ENCODE measurements at places on chromosomes 3 and 15.

- no peak for DNase-seq
These were observed 12.9 kb upstream of the TPM1 start for GRCh38 chr15:63029676-63030075.

DNA sequence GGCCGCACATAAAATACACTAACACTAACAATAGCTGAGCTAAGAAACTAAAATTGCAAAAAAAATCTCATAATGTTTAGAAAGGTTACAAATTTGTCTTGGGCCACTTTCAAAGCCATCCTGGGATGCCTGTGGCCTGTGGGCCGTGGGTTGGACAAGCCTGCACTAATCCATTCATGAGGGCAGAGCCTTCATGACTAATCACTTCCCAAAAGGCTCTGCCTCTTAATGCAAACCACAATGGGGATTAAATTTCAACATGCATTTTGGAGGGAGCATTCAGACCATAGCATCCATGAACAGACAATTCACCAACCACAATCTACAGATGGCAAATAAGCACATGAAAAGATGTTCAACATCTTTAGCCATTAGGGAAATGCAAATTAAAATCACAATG lies 128.2 kb downstream of the SUCLG2 start:
- DNase-seq, result no peak

DNA sequence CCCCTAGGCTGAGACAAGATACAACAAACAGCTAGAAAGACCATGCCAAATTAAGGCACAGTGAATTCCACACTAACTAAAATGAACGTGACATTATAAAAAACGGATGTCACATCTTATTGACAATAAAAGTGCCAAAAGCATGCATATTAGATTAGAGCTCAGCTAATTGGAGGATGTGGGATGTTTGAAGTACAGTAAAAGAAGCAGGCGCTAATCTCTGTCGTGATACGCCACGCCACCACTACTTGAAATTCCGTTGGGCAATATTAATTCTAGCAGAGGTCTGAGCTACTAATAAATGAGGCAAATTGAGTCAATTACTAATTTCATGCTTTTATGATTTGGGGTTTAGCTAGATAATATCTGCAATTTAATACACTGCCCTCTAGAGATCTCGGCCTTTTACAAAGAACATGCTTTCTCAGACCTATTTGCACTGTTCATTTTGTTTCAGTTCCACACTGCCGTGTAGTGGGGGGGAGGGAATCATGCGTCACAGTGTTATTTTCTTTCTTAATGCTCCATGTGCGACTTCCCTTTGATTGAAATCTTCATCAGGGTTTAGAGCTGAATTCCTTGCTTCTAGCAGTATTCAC lies 52.9 kb upstream of the ROBO2 start:
- no peak for DNase-seq

- no peak for DNase-seq
These were observed 4.5 kb downstream of the EIF3J start for GRCh38 chr15:44541282-44541958.

DNA sequence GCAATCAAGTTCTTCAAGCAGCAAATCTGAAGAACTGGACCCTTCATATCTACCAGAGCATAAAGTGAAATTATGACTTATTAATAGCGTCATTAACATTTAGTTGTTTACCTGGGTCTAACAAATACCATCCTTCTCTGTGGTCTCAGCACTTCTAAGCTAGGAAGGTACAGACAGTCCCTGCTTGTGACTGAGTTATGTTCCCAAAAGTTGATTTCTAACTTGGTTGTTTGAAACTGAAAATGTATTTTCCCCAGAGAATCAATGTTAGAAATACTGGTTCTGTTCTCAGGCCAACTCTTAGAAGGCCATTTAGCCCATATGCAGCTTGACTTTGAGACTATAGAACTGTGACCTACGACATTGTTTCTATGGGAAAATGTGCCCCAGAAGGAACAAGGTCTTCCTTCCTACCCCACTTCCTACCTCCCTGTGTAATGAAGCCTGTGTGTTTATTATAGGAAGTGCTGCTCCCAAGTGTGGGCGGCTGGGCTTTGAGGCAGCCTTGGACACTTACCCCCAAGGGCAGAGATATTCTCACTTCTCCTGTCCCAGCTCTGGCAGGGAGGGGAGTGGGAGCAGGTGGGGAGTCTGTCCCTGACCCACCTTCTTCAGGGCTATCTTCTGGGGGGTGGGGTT lies 12.2 kb upstream of the MAPK6 start:
- no peak for DNase-seq

DNA sequence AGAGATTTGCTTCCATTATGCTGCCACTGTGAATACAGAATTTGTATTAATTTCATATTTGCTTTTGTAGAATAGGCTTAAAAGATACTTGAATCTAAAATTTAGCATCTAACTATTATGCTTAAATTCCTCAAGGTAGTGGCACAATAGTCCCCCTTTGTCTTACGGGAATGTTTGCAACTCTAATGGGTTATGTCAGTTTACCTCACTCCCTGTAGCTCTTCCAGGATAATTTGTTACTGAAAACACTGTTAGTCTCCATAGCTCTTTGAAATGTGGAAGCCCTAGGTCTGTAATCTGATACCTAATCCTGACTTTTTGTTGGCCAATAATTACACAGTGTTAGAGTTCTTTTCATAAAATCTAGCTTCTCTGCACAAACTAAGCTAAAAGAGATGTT lies 433.4 kb downstream of the PYDC2 start:
- no peak for DNase-seq

DNA sequence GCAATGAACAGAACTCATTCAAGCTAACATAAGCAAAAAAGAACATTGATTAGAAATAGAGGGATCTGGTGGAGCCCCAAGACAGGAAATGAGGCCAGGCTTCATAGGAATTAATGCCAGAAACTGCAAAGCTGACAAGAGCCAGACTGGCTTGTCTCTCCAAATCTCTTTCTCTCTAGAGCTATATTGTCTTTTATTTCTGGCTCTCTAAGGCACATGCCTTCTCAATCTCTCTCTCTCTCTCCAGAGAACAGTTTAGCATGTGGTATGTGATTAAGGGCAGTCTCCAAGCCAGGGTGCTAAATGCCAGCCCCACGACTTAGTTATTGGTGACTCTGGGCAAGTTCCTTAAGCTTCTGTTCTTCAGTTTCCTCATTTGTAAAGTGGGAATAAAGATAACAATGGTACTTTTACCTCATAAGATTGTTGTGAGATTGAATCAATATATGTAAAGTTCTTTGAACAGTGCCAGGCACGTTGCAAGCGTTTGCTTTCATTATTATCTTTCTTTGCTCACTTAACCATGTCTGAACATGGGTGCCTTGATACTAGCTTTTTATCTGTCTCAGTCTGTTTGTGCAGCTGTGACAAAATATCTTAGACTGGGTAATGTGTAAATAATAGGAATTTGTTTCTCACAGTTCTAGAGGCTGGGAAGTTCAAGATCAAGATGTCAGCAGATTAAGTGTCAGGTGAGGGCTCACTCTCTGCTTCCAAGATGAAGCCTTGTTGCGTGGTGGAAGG lies 123.2 kb downstream of the BDH1 start:
- no peak for DNase-seq

- no peak for DNase-seq
These were observed 769.6 kb upstream of the ARPP21 start for GRCh38 chr3:34869696-34870095.

DNA sequence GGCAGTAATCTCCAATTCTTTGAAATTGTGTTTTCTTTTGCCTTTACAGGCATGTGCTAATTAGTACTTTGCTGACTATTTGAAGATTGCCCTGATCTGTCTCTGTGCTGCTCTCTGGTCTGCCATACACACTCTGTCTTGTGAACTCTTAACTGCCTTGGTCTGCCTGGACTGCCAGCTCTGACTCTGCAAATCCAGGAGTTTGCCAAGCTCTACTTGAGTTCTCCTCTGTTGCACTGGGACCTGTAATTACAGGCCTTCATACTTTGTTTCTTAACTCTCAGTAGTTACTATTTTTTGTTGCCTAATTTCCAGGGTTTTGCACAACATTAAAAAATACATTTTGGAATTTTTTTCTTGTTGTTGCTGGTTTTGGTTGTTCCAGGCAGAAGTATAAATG lies 155.0 kb downstream of the RSRC1 start:
- DNase-seq, result no peak

DNA sequence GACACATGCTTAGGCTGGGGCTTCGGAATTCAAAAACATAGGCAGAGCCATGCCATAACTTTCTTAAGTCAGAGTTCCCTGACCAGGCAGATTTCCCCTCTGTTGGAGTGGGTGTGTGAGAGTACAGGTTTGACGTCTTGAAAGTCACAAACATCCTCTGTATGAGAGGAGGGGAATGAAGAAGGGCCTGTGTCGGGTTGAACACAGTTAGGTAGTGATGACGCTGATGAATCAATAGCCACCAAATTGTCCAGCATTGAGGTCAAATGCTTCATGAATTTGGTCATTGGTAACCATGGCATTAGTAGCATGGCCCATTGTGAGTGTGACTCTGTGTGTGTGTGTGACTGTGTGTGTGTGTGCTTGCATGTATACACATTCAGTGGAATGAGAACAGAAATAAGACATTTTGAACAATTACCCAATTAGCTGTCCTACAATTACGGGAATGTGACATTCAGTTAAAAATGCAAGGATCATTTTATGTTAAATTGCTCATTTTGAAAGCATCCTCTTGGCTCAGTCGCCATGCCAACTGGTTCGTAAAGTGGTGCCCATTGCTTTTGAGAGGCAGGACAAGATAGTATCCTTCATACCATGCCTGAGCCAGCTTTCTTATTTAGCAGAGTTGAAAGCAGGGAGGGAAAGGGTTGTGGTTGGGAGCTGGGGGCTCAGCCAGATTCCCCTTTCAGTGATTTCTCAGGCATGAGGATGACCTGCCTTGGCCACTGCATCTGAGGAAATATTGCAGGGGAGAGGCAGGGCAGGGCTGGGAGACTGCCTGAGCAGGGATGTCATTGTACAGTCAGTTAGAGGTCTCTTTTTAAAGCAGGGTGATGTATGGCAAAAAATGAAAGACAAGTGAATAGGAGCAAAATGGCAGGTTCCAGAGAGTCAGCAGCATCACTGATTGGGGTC lies 35.4 kb downstream of the RBP2 start:
- no peak for DNase-seq

DNA sequence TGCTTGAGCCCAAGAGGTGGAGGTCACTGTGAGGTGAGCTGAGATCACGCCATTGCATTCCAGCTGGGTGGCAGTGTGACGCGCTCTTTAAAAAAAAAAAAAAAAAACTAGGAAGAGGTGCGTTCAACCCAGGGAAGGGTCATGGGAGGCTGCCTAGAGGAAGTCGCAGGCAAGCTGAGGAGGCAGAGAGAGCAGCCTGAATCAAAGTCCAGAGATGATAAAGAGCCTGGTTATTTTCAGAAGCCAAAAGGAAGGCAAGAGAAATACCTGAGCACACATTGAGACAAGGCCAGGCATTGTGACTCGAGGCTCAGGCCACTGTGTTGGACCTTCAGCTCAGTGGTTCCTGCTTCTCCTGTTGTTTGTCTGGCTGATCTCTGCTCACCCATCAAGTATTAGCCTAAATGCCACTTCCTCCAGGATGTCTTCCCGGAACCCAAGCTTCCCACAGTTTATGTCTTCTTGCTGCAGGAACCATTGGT lies 16.1 kb upstream of the GCNT3 start:
- no peak for DNase-seq

DNA sequence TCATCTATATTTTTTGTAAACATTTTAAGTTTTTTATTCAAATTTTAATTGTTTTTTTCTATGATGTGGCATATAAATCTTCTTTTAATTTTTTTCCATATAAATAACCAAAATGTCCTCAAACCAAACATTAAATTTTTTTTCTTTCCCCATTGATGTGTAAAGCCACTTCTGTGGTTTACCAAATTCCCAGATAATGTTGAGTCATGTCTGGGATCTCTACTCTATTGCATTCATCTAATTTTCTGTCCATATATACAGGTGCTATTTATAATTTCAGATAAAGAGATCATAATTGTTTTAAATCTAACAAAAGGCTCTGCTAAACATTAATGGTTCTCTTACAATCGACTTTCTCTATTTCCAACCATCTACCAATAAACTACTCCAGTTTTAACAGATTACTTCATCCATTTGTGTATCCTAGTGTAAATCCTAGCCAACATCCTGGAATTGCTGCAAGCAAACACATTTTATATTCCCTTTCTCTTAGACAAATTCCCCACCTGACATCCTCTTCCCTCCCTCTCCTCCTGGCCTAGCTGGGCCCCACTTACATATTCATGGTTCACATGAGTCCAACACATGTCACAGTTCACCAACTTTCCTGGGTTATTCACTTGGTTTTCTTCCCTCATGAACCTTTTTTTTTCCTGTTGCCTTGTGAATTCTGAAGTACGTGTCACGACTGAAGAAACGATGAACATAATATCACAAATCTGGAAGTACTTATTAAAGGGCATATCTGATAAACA lies 368.0 kb upstream of the AGTR1 start:
- no peak for DNase-seq

DNA sequence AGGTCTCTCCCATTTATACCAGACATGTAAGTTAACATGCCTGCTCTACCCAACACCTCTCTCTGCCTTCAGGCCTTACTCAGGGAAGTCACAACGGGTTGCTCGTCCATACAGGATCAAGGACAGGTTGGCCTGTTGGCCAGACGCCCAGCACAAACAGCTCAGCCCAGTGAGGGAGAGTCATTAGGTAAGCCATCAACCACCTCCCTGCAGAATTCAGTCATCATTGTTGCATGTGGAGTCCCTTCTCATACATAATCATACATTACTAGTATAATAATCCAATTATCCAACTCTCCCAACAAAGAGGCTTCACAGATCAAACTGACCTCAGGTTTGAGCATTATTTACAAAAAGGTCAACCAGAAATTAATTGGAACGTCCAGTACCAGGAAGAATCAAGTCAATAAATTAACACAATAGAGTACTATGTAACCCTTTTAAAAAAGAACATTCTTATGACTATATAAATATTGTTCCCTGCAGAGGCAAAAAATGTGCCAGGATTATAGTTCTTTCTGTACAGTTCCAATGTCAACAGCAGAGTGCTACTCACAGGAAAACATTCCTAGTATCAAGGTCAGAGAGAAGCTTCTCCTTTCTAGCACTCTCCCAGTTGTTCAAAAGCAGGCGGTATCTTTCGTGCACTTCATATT lies 33.2 kb downstream of the HOMER2 start:
- DNase-seq, result no peak

DNA sequence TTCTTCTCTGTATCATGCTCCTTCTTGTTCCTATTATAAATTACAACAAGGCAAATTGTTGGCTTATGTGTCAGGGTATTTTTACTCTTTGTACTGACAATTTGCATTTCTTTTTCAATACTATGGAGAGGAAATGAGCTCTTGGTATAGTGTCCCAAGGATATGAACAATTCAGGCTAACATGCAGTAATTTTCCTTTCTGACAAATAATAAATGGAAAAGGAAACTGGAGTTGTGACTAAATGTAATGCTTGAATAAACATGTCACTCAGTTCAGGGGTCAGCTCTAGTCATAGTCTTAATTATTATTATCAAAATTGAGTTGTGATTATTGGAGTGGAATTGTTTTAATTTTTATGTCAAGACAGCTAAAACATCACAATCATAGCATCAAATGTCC lies 256.0 kb upstream of the ZPLD1 start:
- no peak for DNase-seq
